NCI-H1694 (cell line): ENCODE measurements at places on chromosomes 5 and 9.

GRCh38 chr9:111078391-111079038 is 40.2 kb upstream of the LPAR1 start:
- DNase-seq: no peak

- peak; percentile 46 for DNase-seq
These were observed 137.5 kb downstream of the RGS3 start for GRCh38 chr9:113600871-113601614.

DNA sequence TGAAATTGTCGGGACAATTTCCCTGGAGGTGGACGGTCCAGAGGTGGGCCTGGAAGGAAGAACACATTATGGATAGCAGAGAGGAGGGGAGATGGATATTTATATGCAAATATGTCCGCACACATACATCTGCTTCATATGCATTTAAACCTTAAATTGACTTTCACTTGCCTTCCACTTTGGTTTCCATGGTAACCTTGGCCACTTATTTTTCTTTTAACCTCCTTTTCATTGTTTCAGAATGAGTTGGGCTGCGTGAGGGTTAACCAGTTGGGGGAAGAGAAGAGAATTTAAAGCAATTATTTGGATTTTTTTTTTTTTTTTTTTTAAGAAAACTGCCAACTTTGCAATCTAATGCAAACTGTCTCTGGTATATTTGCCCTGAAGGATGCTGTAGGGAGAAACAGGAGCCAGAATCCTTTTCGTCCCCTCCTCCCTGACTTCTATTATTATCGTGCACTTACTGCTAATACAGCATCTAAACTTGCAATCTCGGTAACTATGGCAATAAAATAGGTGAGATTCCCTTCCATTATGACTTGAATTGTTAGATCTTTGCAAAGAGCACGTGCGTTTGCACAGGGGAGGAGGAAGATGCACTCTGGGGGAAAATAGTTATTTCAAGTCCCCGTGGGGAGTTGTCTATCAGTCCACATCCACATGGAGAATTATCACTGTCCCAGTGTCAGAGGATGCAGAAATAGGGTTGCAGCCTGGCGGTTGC is 35.6 kb downstream of the TLR4 start:
- no peak for DNase-seq

- no peak for DNase-seq
These were observed 379.9 kb upstream of the DMAC1 start for GRCh38 chr9:8179381-8180053.

- no peak for DNase-seq
These were observed 11.1 kb downstream of the NR5A1 start for GRCh38 chr9:124496075-124496449.

- no peak for DNase-seq
These were observed 29.2 kb upstream of the DPYSL3 start for GRCh38 chr5:147539053-147539452.

- DNase-seq: no peak
These were observed 8.5 kb downstream of the HMHB1 start for GRCh38 chr5:143820451-143820850.

DNA sequence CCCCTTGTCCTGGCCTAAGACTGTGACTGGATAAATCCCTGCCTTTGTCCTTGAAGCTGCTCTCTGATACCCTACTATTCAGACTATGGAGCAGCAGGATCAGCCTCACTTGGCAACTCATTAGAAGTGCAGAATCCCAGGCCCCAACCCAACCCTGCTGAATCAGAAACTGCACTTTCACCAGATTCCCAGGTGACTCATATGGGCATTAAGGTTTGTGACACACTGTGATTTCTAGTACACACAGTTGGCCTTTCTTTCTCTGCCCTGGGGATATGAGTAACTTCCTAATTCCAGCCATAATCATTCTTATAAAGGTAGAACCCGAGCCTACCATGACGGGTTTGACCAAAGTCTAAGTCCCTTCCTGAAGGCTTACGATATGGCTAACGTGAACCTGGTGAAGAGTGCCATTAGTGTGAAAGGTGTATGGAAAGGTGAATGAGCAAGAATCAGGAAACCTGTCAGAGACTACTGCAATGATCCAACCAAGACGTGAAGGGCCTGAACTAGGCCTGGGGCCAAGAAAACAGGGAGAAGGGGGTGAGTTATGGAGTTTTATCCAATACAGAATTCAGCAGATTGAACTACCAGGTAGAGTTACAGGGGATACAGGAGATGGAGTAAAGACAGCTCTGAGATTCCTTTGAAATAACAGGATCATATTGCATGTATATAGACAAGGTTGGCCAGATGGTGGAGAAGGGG is 533.0 kb downstream of the BNC2 start:
- no peak for DNase-seq

- DNase-seq: no peak
These were observed 90.0 kb upstream of the CTSV start for GRCh38 chr9:97128919-97129318.

DNA sequence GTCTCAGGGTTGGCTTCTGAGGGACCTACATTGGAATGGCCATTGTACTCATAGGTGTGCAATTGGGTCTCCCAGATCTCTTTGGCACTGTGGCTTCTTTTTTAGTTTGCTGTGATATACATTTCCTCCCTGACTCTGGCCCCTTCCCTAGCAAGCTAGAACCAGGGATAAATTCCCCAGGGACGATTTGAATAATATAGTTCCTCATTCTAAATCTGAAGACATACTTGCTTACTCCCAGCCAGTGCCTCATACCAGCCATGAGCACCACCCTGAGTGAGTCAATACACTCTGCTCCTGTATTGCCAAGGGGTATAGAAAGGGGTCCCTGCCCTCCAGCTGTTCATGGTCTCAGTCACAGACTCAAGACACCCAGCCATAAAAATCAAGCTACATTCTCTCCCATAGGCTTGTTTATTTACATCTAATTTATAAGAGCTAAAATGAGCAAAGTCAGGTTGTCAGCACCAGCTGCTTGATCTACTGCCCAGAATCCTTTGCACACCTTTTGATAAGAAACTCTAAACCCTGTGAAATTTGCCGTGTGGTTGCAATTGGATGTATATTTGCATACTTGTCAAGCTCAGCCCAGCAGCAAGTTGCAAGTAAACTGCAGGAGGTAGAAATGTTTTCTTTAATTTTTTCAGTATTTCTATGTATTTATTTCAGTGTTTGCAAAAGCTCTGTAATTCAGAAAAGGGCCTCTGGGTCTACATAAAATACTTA is 219.9 kb upstream of the IRX1 start:
- DNase-seq: no peak

- DNase-seq: no peak
These were observed 164.7 kb downstream of the TUSC1 start for GRCh38 chr9:25513509-25514033.

GRCh38 chr9:109035684-109036423 is 22.6 kb upstream of the CTNNAL1 start:
- no peak for DNase-seq

GRCh38 chr5:114418176-114419066 is 56.6 kb downstream of the KCNN2 start:
- no peak for DNase-seq

DNA sequence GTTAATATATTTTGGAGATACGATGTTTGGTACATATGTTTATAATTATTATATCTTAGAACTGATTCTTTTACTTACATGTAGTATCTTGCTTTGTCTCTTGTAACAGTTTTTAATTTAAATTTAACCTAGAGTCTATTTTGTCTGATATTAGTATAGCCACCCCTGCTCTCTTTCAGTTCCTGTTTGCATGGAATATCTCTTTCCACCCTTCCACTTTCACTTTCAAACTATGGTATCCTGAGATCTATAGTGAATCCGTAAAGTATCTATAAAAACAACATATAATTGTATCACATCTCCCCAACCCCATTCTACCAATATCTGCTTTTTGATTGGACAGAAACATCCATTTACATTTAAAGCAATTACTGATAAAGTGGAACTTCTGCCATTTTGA is 7.2 kb downstream of the IRGM start:
- no peak for DNase-seq
